ENCODE measurements at places on chromosomes 1 and 21.

DNA sequence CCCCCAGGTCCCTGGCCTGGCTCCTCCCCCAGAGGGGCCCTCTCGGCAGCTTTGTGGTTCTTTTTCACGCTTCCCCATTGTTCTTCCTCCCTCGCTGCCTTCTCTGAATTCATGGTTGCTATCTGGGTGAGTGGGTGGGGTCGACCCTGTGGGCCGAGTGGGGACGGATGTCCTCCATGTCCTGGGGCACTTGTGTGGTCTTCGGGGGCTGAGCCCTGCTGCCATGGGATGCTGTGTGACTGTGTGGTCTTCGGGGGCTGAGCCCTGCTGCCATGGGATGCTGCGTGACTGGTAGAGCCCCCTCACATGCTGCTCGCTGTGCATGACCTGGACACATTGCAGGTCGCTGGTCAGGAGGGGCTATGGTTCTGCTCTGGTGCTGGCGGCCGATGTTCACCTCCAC, 21.6 kb upstream of the DIP2A start:
- DNase-seq: no peak

GRCh38 chr1:156080241-156080862, 1.9 kb downstream of the MEX3A start:
- no peak for DNase-seq

DNA sequence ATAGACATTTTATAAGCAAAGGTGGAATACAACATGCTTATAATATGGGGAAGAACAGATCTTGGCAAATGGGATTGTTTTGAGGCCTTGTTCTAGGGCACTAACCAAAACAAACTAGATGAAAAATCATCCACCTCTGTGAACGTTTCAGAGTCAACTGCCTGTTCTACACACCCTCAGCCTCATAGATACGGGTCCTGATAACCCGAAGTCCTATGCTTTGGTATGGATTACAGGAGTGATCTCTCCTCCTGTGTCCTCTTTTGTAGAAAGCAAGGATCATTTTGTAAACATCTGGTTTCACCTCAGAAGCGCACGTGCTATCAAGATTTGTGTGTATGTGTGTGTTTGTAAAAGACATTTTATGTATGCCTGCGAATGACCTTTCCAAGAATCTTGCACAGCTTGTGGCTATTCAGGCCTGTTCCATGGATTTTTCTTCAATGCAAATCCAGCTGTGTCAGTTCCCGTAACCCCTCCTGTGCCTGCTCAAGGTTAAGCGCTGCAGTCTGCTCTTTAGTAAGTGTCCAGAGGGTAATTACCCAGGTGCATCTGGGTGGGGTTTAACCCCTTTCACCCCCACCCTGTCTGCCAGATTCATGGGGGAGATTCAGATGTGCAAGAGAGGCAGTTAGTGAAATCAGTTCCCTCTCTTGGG, 132.4 kb downstream of the ROR1 start:
- no peak for DNase-seq

DNA sequence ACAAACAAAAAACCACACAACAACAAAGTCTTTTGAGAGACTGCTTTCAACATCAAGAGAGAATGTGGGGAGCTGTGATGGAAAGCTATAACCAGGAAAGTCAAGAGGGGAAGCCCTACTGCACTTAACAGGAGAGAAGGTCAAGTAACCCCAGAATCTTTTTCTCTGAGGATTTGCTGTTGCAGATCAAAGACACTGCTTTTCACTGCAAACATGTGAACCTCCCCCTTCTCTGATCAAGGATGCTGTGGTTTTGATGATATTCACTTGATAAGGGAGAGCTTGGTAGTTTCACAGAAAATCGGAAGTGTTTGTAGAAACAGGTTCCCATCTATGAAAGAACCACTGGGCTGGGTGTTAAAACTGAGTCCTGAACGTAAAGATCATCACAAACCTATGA, 4.8 kb downstream of the ETV3 start:
- no peak for DNase-seq

GRCh38 chr1:157992031-157992832, 1.2 kb upstream of the KIRREL1 start:
- peak; percentile 34 for DNase-seq

DNA sequence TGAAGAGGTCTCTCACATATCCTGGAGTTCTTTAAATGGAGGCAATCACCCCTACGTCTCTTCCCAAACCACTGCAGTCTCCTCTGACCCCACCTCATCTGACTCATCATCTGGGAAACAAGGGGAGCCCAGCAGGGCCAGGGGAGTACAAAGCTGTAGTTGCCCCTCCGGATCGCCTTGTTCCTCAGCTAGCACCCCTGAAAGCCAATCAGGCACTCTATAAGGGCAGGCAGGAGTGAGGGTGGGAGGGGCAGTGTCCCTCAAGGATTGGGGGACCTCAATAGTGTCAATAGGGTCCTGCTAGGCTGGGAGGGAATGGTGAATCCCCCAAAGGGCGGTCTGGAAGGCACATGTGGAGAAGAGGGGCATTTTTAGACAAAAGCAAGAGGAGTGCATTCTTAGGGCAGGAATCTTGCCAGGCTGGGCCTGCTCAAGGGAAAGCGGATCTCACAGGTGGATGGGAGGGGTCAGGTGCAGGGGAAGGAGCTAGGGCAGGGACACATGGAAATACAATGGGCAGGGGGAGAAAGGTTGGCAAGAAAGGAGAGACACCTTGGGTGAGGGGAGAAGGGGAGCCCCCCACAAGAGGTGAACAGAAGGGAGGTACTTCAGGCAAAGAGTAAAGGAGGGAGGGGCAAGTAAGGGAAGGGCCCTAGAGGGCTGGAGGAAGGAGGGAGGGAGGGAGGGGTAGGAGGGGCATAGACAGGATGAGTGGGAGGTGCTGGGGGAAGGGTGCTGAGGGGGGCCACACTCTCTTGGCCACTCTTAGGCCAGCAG, 5.8 kb downstream of the SHISA4 start:
- no peak for DNase-seq

- DNase-seq: no peak
Observed at GRCh38 chr1:79193211-79194079, 186.9 kb upstream of the ADGRL4 start.

DNA sequence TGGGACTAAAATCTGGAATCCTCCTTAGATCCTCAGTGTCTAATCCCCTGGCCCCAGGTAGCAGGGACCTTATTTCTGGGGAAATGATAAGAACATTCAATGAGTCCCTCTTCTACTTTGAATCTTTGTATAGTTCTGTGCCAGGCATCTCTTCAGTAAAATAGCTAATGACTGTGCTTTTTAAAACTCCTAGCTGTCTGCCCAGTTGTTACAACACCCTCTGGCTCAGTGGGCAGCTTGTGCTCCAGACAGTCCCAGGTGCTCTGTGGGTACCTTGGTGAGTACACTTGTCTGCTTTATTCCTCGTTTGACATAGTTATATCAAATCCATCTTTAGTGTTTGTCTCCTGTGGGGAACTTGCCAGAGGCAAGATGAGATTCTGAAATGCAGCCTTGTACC, 18.0 kb downstream of the TGFB2 start:
- DNase-seq: no peak

- no peak for DNase-seq
Observed at GRCh38 chr1:84571150-84571535, 3.1 kb downstream of the CTBS start.

DNA sequence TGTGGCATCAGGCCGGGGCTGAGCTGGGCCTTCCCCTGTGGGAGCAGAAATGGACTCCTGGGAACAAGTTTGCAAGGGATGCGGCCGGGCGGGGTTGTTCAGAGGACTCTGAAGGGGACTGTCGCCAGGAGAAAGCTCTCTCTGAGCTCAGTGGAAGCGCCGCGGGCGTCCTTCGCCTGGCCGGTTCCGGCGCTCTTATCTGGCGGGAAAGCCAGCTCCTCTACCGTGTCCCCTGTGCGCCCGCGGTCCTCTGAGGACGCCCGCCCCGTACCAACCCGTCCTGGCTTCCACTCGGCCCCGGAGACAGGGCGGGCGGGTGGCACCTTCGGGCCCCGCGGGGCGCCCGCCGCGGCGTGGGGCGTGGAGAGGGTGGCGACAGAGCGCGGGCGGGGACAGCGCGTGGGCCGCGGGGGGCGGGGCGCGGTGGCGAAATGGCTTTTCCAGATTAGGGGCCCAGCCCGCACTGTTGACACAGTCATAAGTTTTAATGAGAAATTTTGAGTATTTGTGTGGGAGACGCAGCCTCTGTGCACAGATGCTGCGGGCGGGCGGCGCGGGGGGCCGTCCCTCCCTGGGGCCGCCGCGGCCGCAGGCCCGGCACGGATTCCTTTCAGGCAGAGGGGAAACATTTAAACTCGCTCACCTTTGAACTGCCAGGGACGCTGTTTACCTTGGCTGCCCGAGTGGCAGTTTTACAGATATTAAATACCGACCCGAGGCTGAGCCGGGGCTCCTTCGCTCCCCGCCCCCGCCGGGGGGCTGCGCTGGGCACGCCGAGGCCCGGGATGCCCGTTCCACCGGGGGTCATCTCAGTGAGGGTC, 70.2 kb downstream of the FOXD2 start:
- DNase-seq: peak; percentile 41

GRCh38 chr1:80363689-80364475, 1357.4 kb upstream of the ADGRL4 start:
- DNase-seq: no peak

DNA sequence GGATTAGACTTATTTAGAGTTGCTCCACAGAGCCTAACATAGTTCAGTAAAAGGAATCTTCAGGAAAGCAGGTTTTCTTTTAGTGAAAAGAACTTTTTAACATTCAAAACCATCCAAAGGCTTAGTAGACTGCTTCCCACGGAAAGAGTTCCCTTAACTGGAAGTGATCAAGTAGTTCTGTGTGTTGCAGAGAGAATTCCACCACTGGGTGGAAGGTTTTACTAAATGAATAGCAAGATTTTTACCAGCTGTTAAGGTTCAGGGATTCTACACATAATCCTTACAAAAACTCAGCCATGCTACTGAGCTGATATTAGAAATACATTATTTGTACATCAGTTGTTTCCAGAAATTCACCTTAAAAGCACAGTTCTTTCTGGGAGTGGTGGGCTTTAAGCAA, 119.7 kb downstream of the GDAP2 start:
- no peak for DNase-seq

DNA sequence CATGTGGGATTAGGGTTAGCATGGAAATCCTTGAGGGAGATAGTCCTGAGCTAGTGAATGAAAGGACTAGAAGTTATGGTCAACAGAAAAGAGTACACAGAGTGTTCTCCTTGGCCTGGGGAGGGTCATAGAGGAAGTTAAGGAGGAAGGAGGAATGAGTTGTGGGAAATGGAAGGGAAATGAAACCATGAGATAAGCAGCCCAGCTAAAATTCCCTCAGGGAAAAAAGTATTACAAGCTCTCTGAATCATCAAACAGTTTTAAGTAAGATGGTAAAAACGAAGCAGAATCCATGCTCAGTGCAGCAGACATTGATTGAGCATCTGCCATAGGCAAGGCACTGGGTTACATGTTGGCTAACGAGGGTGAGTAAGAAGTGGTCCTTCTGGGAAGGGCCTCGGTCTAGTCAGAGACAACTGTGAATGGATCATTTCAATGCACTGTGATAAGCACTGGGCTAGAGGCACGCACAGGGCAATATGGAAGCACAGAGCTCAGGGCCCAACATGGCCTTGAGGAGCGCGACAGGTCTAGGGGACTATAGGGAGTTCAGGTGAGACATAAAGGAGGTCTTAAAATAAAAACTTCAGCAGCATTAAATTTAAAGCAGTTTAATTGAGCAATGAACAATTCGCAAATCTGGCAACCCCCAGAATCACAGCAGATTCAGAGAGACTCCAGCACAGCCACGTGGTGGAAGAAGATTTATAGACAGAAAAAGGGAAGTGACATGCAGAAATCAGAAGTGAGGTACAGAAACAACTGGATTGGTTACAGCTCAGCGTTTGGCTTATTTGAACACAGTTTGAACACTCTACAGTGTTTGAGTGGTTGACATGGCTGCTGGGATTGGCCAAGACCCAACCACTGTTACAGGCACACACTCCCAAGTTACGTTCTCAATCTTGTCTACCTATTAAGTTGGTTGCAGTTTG, 219.5 kb downstream of the HLX start:
- no peak for DNase-seq

- no peak for DNase-seq
Observed at GRCh38 chr1:61301824-61302657, 219.7 kb downstream of the NFIA start.

DNA sequence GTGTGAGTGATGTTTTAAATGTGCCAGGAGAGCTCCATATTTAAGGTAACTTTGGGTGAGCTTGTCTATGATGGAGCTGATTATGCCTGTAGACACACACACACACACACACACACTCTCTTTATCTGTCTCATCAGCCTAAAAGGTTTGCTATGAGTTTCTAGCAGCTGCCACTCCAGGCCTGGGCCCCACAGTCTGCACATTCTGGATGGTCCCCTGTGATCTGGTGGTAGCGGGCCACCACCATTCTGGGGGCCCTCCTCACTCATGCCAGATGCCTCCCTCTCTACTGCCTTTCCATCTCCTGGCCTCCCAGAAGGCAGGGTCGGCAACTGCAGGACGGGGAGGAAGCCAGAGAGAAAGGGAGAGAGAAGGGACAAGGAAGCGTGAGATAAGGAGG, 129.2 kb upstream of the TNR start:
- no peak for DNase-seq

All from stimulated activated CD4-positive, alpha-beta T cell treated with anti-CD3 and anti-CD28 coated beads, Interleukin-4, amount 100 ng/mL, for 4 hours (primary cell).